ENCODE measurements at places on chromosomes 3 and 15. TPM values are rescaled to one million over a fixed set of nuclear protein-coding genes. Genes with fewer than 3 reads are reported as not detected.
A peak's percentile ranks its signal among the peaks of the same experiment; 100 is the strongest.

The MEX3B gene
- 52.7 TPM for total RNA-seq

The SPATA12 gene
- not detected for total RNA-seq

The PDE8A gene
- total RNA-seq, result 21.1 TPM

DNA sequence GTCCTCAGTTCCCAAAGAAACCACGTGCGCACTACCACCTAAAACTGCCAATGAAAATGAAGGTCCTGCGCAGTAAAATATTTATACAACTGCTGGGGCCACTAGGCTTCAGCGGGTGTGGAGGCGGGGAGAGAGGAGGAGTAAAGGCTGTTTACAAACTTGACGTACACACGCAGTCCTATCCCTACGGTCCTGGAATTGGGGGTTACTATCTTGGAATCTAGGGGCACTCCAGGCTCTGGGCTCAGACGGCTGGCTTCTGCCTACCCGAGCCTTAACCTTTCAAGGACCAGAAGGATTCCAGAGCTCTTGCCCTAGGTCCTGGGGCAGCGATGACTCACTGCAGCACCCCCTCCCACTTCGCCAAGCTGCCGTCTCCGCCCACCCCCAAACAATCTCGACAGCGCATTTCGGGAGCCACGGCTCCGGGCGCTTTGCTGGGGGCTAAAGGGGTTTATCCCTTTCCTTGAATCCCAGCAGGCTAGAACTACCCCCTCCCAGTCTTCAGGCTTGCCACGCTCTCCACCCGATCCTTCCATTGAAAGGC is 3.0 kb downstream of the ADAMTS9 start:
- H3K27ac ChIP-seq, result peak overlapping the region; percentile 98
- peak overlapping the region; percentile 97 for H3K4me3 ChIP-seq
- no peaks in the 10 kb centered on the region for H3K36me3 ChIP-seq
- DNase-seq, result no peak

DNA sequence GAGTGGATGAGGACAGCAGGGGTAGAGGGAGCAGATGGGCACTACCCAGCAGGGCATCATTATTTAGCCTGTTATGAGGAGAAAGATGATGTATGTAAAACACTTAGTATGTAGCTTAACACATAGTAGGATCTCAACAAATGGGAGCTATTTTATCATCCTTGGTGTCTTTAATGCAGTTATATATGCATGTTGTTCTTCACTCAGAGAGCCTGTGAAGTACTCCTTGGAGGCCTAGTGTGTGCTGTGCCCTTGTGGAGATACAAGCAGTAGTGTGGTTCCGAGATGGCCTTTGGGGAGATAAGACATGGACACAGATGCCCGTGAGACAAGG is 124.2 kb downstream of the LIPC start:
- H3K27ac ChIP-seq, result no peak overlapping the region
- DNase-seq, result no peak
- H3K4me1 ChIP-seq, result peaks cover 24% of the 10 kb centered on the region

- H3K4me1 ChIP-seq, result no peaks in the 10 kb centered on the region
- DNase-seq, result no peak
- no peaks in the 10 kb centered on the region for H3K36me3 ChIP-seq
- no peak overlapping the region for H3K4me3 ChIP-seq
Observed at GRCh38 chr3:118101891-118102290, 932.8 kb downstream of the IGSF11 start.

DNA sequence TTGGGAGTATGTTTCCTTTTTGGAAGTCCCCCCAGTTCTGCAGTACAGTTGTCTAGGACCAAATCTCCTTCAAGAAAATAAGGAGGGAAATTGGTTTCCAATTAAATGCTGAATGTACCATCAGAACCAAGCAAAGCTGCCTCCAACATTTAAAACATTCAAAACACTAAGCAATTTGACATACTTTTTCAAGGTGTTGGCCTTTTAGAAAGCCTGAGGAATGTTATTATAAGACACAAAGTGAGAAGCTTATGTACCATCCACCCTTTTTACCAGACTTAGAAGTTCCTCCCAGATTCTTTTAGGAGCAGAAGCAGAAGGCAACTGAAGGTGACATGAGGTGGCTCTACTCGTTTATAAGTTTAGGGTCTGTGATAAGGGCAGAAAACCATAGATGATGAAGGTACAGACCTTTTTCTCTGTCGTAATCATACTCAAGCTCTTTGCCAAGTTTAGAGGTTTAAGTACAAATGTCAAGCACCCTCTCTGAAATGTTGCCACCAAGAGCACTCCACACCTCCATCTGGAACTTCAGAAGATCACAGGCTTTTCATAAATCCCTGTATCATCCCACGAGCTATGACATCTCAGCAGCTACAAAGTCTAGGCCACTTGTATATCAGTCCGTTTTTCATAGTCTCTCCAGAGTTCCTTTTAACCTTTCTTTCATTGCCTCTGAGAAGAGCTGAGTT is 282.5 kb upstream of the THBS1 start:
- H3K27me3 ChIP-seq, result no peaks in the 10 kb centered on the region
- peak overlapping the region; percentile 71 for H3K27ac ChIP-seq
- peaks cover 3% of the 10 kb centered on the region for H3K36me3 ChIP-seq
- peaks cover 74% of the 10 kb centered on the region for H3K4me1 ChIP-seq
- no peak overlapping the region for H3K4me3 ChIP-seq
- DNase-seq, result no peak

DNA sequence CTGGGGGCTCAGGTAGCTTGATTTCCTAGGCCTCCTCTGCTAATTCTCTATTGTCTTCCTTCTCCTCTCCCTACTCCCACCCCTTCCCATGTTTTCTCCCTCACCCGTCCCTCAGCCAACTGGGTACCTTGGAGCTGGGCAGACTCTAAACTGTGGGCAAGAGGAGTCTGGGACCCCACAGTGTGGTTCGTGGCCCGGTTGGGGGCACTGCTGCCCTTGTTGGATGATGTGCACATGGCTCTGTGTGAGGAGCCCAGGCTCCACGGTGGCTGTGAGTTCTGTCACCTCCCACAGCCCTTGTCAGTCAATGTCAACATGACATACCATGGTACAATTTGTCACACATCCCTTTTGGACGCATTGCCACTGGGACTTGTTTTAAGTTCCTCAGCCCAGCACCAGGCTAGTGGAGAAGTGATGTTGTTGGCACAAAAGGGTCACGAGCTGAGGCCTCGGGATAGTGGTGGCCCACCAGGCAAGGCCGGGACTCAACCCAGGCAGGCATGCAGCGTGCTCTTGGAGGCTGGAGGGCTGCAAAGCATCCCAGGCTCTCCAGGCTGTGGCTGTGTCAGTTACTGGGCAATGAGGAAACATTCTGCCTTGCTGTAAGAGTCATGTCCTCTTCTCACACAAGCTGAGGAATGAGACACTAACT is 142.3 kb downstream of the TLE3 start:
- H3K27me3 ChIP-seq, result peaks cover 26% of the 10 kb centered on the region
- DNase-seq, result no peak
- H3K27ac ChIP-seq, result no peak overlapping the region
- no peaks in the 10 kb centered on the region for H3K4me1 ChIP-seq
- no peak overlapping the region for H3K4me3 ChIP-seq
- H3K36me3 ChIP-seq, result no peaks in the 10 kb centered on the region
